ENCODE measurements at places on chromosomes 16 and 17.

- DNase-seq = no peak
Observed at GRCh38 chr17:39742856-39743436, 5.2 kb downstream of the GRB7 start.

- no peak for DNase-seq
Observed at GRCh38 chr17:37138571-37139120, 189.9 kb downstream of the AATF start.

DNA sequence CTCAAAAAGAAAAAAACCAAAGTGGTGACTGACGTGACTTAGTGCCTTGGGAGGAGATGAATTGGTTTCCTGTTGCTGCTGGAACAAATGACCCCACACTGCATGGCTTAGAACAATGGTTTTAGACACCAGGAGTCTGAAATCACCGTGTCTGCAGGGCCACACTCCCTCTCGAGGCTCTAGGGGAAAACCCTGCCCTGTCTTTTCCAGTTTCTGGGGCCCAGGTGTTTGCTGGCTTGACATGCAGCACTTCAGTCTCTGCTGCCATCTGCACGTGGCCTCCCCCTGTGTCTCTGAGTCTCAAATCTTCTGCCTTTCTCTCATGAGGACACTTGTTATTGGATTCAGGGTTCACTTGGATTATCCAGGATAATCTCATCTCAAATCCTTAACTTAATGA is 323.8 kb upstream of the TNRC6C start:
- no peak for DNase-seq

GRCh38 chr16:72220875-72221629 is 49.1 kb upstream of the PMFBP1 start:
- DNase-seq = no peak

Measured in stimulated activated CD8-positive, alpha-beta memory T cell treated with anti-CD3 and anti-CD28 coated beads, Interleukin-4, amount 100 ng/mL, for 1 hour (primary cell).